ENCODE measurements at places on chromosomes 6 and 20.

- no peak for DNase-seq
These were observed 10.6 kb downstream of the TOX2 start for GRCh38 chr20:43925215-43925614.

GRCh38 chr6:116887894-116888293, 10.9 kb downstream of the RFX6 start:
- DNase-seq, result no peak

DNA sequence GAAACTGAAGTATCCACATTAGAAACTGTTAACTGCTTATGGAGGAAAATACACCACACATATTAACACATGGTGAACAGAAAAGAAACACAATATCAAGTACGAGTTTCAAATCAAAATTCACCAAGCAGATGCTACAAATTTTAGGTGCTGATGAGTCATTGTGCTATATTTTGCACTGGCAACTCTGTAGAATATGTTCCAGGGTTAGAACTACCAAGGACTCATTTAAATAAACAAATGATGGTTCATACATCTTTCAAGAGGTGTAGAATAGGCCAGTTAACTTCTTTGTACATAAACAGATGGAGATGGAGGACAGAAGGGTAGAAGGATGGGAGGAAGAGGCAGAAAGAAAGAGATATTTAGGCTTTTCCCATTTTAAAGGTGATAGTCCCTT, 184.9 kb downstream of the ARHGAP18 start:
- DNase-seq, result no peak

DNA sequence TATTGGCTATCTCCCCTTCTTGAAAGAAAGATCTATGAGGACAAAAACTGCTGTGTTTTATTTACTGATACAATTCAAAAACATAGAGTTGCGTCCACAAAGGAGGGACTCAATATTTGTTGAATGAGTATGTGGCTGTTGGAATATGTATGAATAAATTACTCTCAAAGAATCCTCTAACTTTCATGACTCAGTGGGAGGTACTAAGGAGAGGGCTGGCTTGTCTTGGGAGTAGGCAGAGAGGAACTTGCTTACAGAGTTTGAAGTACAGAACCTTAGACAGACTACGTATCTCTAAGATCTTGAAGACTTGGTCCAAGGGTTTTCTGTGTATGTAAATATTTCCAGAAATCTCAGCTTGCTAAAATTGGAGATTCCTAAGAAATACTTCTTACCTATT, 504.0 kb upstream of the PTCHD4 start:
- no peak for DNase-seq

- DNase-seq, result no peak
These were observed 105.3 kb upstream of the TAB2 start for GRCh38 chr6:149212206-149212605.

GRCh38 chr6:156840136-156840535, 63.0 kb downstream of the ARID1B start:
- no peak for DNase-seq

Measured in endothelial cell (in vitro differentiated cells).